Neuronal stem cell (in vitro differentiated cells): ENCODE measurements at places on chromosomes 3 and 15.
A peak's percentile ranks its signal among the peaks of the same experiment; 100 is the strongest.

DNA sequence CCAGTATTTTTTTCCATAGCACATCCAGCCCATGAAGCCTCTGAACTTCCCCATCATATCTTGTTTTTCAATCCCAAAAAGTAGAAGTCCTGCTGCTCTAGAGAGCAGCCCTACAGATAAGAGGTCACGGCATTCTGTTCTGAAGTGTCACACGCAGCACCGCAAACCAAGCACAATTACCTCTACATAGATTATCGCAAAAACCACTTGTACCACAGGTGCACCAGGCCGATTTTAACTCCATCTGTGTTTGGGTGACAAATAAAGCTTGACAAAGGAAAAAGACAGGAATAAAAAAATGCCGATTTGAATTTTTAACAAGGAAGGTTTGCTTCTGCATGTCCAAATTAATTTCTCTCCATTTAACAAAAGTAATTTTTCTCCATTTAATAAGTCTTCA lies 113.7 kb downstream of the MYO5A start:
- no peak for DNase-seq

DNA sequence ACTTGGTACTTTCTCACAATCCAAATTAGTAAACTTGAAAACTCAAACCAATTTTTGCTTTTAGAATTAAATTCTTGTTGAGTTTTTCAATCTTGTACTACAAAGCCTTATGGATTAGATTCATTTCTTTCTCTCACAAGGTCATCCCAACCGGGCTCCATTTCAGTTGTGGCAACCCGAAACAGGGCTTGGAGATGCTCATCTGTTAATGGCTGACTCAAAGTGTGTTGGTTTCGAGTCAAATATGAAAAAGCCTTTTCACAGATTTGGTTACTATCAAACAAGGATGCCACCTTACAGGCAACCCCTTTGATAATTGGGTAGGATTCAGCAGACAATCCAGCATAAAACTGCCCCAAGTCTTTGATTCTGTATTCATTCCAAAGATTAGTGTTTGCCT lies 1.8 kb downstream of the EPM2AIP1 start:
- DNase-seq, result no peak

- DNase-seq, result no peak
These were observed 21.1 kb downstream of the GTF2A2 start for GRCh38 chr15:59636184-59636583.

GRCh38 chr3:59690886-59691285 lies 641.1 kb upstream of the CFAP20DC start:
- DNase-seq, result no peak

GRCh38 chr15:80107774-80108173 lies 45.0 kb upstream of the FAH start:
- DNase-seq, result no peak

GRCh38 chr3:140917772-140918171 lies 23.9 kb upstream of the SLC25A36 start:
- DNase-seq, result no peak

DNA sequence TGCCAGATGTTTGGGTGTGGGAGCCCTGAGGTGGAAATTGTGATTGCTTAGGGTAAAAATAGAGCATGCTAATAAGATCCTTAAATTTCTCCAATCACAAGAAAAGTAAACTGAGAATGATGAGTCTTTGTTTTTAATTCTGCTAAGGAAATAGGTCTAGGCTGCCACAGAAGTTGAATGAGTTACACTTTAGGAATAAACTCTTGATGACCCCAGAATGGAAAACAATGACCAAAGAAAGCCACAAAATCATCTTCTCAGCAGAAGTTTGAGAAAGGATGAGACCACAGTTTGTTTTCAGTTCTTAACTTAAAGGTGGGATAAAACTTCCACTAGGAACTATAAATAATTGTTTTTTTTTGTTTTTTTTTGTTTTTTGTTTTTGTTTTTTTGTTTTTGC lies 164.6 kb upstream of the BCL6 start:
- no peak for DNase-seq

GRCh38 chr3:11238060-11238459 lies 34.1 kb upstream of the ATG7 start:
- no peak for DNase-seq

DNA sequence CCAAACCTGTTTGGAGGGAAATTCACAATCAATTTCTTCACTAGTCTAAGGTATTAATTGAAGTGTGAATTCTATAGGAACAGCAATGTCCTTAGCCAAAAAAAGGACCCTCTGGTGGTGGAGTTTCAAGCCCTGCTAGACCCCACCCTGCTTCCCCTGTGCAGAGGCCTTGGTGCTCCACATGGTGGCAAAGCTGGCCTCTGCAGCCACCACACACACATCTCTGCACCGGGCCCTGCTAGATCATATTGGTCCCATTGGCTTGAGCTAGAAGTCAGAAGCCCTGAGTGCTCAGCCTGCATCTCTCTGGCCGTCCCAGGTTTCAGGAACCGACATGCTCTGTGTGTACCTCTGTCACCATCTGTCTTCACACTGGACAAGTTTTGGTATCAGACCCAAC lies 220.9 kb upstream of the TRIM42 start:
- DNase-seq, result no peak

- no peak for DNase-seq
These were observed 72.1 kb upstream of the SETMAR start for GRCh38 chr3:4231041-4231440.

DNA sequence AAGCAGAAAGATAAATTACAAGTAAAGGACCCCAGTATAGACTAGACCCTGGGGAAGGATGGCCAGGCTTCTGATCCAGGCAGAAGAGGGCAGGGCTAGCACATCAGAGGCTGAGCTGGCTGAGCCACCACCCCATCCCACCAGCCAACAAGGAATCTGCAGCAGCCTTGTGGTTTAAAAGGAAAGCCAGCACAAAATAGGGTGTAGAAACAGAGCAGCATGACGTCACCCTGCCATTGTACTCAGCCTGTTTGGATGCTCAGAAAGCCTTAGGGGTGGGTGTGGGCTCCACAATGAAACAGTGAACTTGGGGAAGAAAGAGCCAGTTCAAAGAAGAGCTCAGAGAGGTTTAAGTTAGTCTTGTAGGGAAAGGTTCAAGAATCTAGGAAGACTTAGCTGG lies 28.2 kb downstream of the DUOX1 start:
- peak; percentile 45 for DNase-seq

DNA sequence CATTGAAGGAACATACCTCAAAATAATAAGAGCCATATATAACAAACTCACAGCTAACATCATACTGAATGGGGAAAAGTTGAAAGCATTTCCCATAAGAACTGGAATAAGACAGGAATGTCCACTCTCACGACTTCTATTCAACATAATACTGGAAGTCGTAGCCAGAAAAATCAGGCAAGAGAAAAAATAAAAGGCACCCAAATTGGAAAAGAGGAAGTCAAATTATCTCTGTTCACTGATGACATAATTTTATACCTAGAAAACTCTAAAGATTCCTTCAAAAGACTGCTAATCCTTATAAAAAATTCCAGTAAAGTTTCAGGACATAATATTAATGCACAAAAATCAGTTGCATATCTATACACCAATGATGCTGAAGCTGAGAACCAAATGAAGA lies 34.9 kb downstream of the SLC2A2 start:
- no peak for DNase-seq

- DNase-seq, result peak; percentile 56
These were observed 223.4 kb upstream of the IL12A start for GRCh38 chr3:159765030-159765859.

DNA sequence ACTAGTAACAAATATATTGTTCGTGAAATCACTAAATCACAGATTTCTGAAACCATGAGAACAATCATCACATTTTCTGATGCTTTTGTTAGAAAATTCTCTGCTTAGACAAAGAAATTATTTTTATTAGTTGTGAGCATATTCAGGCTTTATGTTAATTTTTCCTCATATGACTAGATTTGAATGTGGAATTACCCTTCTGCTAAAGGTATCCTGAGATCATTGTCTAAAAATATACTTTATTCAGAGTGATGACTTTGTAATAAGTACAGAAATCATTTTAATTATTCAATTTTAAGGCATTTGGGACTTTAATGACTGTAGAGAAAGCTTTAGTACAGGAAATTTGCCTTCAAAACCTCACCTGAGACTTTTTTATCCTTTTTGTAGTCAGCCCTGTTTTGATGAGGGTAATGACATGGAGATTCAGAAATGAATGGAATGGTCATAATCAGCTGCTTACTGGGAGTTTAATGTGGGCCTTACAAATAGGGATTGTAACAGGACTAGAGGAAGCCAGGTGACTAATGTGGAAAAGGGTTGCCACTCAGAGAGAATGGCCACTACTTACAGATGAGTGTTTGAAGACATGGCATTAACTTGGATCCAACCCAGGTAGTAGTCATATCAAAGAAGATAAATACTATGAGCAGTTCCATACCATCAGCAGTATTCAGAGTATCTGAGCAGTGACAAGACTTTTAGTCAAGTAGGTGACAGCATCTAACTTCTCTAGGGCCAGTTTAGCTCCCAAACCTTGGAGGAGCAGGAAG lies 148.3 kb downstream of the MBNL1 start:
- no peak for DNase-seq

DNA sequence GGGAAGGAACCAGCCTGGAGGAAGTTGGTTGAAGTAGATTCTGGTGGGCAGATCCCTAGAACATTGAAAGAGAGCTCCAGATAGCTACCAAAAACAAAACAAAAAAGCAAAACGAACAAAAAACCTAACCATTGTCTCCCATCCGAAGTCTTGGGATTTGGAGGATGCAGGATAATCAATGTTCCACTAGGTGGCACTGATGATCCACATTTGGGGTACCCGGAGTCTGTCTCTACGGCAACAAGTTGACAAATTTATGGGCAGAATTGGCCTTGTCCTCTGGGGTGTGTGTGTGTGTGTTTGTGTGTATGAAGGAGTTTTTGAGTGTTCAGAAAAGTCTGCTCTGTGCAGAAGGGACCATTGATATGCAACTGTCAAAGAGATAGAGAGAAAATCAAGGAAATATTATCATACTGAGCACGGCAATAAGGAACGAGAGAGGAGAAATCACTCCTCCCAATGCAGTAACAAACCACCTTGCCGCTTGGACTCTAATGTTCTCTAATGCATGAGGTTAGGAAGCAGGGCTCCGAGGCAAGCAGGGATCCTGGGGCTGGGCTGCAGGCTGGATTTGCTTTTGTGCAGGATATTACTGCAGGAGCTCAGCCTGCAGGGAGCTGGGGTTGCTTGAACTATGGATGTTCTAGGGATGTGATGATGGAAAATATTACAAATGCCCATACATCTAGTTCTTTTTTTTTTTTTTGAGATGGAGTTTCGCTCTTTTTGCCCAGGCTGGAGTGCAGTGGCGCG lies 59.8 kb upstream of the KLHL25 start:
- DNase-seq, result peak; percentile 72

- DNase-seq, result no peak
These were observed 149.9 kb upstream of the RASGRP1 start for GRCh38 chr15:38714309-38715072.

GRCh38 chr3:58422756-58423325 lies 10.8 kb downstream of the PDHB start:
- no peak for DNase-seq

GRCh38 chr3:21806733-21807132 lies 55.7 kb upstream of the ZNF385D start:
- no peak for DNase-seq

DNA sequence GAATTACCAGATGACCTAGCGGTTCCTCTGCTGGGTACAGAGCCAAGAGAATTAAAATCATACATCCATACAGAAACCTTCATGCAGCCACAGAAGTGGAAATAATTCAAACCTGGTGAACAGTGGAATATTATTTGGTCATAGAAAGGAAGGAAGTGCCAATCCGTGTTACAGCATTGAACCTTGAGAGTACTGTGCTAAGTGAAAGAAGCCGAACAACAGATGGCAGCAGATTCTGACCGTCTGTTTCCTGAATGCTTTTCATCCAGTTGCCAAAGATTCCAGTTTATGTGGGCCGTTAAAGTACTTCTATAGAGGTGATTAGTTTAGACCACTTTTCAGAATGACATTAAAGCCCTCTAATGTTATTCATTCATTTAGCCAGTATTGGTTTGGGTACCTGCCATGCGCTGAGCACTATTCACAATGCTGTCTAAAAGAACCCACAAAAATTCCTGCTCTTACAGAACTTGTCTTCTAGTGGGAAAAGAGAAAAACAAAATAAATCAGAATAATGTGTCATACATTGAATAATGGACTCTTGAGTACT lies 45.8 kb upstream of the SENP5 start:
- DNase-seq, result no peak

DNA sequence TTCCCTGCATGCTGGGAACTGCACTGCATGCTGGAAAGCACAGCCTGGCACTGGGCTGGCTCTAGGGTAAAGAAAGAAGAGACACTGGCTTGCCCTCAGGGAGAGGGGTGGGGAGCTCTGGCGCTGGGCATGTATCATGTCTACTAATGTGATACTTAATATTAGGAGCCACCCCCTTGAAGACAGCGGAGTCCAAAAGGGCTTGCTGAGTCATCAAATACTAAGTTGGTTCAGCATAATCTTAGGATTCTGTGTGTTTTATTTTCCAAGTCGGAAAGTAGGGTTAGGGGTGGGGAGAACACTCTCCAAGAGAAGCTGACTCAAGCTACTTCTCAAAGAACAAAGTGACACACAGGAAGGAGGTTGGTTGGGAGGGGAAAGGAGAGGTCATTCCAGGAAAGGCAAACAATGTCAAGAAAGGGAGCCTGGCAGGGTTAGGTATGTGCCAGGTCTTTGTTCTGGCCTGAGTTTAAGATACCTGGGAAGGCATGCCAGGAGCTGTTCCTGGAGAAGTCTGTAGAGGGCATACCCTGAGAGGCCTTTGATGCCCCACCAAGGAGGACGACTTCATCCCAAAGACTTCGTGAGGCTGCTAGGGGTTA lies 237.8 kb upstream of the NR2E3 start:
- no peak for DNase-seq

DNA sequence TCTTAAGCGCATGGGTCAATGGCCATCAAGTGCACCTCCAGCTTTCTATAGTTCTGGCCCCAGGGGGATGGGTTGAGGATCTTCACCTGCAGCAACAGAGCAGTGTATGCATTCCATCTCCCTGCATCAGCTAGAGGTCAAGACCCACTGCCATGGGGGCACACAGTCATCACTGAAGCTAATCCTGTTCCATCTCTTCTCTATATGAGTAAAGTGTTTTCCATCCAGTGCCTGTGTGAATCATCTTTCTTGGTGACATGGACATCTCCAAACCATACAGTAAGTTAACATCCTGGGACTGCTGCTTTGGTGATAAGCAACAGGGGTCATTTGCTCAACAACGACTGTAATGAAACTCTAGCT lies 4.4 kb upstream of the ENTPD3 start:
- DNase-seq, result no peak

DNA sequence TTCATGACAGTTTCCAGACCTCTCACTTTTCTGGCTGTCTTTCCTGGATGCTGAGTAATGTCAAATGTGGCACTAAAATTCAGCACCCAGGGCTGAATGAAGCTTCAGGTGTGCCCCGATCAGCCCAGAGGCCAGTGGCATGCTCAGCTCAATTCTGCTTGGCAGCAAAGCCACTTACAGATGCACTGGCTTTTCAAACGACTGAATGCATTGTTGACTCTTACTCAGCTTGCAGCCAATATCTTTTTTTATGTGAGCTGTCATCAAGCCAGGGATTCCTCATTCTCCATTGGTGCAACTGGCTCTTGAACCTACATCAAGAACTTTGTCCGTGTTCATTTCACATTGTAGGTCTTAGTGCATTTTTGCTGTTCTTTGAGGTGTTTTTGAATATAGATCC lies 60.7 kb downstream of the ZDHHC19 start:
- DNase-seq, result no peak
